Foreskin melanocyte (primary cell): ENCODE measurements at places on chromosomes 12 and 14.

DNA sequence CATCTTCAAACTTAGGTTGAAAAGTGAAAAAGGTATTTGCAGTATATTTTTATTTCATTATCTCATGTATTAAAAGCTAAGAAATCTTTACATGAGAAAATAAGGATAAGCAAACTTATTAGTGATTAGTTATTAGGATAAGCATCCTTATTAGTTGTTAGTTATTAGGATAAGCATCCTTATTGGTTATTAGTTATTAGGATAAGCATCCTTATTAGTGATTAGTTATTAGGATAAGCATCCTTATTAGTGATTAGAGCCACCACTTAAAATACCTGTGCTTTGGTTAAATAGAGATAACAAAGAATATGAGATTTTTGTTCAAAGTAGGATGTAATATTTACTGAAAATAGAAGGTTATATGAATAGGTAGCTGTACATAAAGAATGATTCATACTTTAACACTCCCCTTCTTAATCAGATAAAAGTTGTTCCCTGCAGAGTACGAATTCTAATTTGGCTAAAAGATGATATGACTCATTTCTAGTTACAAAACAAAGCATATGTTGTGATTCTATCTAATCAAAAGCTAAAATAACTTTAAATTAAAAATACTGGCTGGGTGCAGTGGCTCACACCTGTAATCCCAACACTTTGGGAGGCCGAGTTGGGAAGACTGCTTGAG is 56.4 kb downstream of the KDM5A start:
- DNase-seq = no peak

GRCh38 chr14:51978681-51979085 is 10.7 kb upstream of the RTRAF start:
- DNase-seq = no peak

DNA sequence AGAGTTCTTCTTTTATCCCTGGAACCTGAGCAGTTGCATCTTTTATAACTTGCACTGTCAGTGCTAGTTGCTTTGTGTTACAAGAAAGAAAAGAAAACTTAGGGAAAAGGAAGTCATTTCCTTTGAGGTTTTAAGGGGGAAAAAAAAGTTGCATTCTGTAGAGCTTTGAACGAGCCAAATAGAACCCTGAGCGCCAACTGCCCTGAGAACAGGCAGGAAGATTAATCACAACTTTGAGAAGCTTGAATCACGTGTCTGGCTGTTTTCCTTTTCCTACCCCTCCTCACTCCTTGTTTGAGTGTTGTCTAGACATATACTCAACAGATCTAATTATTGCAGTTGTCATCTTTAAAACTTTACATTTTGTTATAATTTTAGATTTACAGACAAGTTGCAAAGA is 12.5 kb downstream of the PCNX1 start:
- DNase-seq = peak; percentile 35

- DNase-seq = no peak
These were observed 1808.9 kb upstream of the SEL1L start for GRCh38 chr14:83342590-83342989.

DNA sequence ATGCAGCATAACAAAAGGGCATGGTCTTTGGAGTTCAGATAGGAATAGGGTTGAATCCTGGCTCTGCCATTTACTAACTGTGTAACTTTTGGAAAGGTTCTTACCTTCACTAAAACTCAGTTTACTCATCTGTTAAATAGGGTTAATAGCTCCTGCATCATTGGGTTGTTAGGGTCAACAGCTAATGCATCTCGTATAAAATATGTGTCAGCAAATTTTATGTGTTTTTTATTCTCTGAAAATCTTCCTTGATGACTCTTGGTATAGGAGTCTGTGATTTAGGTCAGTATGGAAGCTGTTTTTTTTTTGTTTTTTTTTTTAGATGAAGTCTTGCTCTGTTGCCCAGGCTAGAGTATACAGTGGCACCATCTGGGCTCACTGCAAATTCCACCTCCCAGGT is 36.1 kb upstream of the SRP54 start:
- no peak for DNase-seq

DNA sequence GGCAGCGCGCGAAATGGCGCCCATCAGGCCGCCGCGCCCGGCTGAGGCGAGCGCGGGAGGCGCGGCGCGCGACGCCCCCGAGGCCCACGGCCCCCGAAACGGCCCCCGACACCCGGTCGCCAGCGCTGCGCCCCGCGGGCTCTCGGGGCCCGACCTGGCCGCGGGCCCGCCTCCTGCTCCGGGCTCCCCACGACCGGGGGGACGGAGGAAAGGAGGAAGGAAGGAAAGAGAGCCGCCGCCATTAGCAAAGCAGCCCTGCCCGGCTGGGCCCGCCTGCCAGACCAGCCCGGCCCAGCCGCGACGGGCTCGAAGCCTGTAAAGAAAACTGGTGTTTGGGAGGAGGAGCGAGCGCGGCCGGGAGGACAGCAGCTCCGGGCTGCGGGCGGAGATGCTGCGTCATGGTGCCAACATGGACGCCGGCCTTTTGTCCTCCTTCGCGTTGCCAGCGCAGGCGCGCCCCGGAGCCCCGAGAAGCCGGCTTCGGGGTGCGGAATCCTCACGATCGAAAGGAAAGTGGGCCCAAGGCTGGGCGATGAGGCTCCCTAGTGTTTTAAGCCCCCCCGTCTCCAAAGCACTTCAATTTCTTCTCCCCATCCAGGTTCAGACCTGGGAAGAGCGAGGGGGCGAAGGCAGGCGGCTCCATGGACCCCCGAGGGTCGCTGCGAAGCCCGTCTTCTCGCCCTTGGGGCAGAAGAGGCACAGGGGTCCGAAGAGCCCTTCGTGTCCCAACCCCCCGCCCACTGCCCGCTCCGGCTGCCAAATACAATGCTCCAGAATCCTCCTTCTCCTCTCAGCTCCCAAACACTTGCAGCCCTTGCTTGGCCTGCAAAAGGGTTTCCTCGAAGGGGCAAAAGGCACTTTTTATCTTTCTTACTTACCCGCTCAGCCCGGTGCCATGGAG is 2.9 kb upstream of the SETD1B start:
- peak; percentile 56 for DNase-seq

- DNase-seq = no peak
These were observed 11.7 kb downstream of the ATP5MC2 start for GRCh38 chr12:53664191-53664590.

DNA sequence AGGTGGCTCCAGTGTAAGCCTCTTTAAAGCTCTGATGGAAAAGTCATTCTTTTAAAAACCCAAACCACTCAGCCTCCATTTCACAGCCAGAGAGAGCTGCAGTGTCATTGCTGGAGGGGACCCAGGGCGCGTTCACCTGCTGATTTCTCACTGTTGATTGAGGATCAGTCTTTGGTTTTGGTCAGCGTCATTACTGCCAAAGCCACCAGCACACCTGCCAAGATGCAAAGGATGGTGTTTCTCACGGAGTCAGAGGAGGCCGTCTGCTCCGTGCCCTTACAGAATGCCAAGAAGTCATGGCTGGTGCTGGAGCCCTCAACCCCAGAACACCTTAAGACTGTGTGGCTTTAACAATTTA is 32.8 kb upstream of the BATF start:
- no peak for DNase-seq

- DNase-seq = no peak
These were observed 84.2 kb downstream of the AACS start for GRCh38 chr12:125149160-125150108.

- DNase-seq = no peak
These were observed 36.8 kb downstream of the IL31 start for GRCh38 chr12:122137229-122137628.

DNA sequence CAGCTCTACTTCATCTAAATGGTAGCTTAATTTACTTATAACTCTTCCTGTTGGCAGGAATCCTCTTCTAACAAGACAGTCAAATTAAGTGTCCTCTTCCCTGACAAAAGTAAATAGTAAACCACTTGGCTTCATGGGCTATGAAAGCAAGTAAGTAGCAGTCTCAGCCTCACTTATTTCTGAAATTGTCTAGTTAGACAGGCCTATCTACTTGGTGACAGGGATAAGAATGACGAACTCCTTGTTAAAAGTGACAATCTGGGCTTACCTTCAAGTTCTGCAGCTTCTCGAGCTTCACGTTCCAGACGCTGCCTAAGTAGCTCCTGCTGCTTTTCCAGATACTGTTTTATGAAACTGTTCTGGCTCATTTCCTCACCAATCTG is 4.7 kb downstream of the ACIN1 start:
- DNase-seq = no peak

- no peak for DNase-seq
These were observed 402.6 kb downstream of the FUT8 start for GRCh38 chr14:65815127-65815526.

GRCh38 chr12:53231921-53232645 is at the start of gene RARG:
Gene RARG, minus strand, starts transcription at chr12:53232209. Its CDS starts 4,664 bp downstream, at chr12:53227545.
- DNase-seq = peak; percentile 43

DNA sequence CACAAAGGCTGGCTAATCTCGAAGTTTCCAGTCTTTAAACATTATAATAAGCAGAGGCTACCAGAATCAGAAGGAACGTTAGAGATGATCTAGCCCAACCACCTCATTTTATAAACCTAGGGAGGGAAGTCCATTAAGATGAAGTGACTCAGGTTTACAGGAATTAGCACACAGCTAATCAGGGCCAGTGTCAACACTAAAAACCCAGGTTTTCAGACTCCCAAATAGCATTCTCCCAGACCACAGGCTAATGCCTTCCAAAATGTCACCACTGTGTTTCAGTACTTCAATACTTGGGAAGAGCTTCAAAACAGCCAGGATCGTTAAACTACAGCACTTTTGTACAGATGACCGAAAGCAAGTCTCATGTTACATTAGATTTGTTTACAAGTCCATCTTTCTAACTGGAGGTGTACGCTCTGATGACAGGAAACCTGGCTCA is 89.2 kb downstream of the FOXN3 start:
- DNase-seq = no peak

GRCh38 chr14:97602438-97603117 is 805.4 kb downstream of the VRK1 start:
- no peak for DNase-seq

- no peak for DNase-seq
These were observed 3.2 kb upstream of the MED13L start for GRCh38 chr12:116280595-116281290.
